ENCODE measurements at places on chromosomes 11 and 22.

DNA sequence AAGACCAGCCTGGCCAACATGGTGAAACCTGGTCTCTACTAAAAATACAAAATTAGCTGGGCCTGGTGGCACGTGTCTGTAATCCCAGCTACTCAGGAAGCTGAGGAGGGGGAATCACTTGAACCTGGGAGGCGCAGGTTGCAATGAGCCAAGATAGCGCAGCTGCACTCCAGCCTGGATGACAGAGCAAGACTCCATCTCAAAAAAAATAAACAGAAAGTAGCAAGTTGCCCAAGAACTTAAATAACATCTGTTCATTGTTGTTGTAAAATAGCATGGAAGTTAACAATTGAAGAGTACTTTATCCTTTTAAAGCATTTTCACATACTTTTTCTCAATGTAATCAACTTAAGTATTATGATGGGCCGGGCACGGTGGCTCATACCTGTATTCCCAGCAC is 5.7 kb downstream of the AMBRA1 start:
- no peak for DNase-seq

DNA sequence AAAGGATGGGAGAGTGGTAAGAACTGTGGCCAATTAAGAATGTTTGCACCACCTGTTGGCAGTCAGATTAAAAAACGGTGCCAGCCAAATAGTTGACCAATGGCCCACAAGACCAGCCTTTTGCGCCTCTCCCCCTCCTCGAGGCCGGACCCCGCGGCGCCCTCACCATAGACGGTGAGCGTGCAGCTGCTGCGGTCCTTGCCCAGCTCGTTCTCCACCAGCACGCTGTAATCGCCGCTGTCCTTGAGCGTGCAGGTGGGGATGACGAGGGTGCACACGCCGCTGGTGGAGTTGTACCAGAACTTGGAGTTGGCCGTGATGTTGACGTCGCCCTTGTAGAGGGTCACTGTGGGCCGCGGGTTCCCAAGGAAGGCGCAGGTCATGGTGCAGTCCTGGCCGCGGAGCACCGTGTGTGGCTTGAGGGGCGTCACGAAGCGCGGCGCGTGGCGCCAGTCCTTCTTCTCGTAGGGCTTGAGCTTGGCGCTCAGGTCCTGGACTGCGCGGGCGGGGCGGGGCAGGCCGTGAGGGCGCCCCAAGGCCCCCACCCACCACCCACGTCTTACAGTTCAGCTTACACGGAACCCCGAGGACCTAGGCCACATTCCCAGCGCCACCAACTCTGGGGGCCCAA is 7.2 kb downstream of the TMEM86A start:
- DNase-seq, result no peak

DNA sequence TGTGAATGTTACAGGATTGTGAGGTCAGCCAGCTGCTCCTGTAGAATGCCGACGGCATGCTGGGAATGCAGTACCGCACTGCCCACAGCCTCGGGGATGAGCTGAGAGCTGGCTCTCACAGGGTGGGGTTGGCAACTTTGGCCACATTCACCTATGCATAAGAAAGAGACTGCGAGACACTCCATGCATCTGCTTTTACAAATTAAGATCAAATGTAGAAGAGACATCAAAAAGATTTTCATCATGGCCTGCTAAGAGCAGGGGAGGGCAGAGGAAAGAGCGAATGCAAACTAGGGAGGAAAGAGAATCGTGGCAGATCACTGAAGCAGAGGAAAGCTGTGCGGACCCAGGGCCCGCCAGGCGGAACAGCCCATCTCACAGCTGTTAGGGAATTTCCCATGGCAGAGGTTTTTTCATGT is 49.8 kb upstream of the SPATA19 start:
- peak; percentile 33 for DNase-seq

DNA sequence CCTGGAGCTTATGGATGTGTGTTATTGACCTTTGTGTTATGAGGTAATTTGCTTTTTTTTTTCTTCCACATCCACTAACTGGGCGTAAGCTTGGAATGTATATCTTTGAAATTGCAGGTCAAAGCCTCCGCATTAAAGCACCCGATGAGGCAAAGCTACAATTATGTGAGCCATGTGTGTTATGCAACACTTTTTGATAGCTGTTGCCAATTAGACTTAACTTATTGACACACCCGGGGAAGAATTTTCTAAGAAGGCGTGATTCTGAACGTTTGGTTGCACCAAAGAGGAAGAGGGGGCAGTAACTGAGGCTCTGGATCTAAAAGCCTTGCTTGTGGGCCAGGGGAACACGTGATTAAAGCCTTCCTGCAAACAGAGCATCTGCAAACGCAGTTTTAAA is 610 bp upstream of the TEX12 start:
- no peak for DNase-seq

- no peak for DNase-seq
Observed at GRCh38 chr11:93694109-93694508, 32.6 kb downstream of the CEP295 start.

GRCh38 chr11:36311926-36312595 is 16.0 kb downstream of the PRR5L start:
- DNase-seq, result no peak

GRCh38 chr22:23072911-23073491 is 2.7 kb downstream of the GNAZ start:
- no peak for DNase-seq

DNA sequence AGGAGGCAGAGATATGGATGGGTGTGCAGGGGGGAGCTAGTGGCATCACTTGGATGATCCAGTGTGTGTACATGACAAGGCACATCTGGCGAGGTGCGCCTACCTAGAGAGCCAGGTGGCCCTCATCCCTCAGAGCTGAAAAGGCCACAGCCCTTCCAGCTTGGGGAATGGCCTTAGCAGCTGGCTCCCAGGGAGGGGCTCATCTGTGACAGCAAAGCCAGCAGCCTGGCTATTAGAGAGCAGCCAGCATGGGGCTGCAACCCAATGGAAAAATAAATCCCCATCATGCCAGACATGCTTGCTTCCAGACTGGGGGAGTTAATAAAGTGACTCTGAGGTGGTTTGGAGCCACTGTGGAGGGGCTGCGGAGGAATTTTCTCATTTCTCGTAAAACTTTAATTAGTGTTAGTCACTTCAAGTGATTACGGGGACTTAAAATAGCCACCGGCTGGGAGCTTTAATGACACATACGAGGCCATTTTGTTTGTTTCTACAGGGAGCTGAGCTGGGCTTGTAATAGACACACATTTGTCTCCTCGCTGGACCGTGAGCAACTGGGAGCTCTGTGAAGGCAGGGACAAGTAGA is 111.2 kb upstream of the ALX4 start:
- DNase-seq, result no peak

DNA sequence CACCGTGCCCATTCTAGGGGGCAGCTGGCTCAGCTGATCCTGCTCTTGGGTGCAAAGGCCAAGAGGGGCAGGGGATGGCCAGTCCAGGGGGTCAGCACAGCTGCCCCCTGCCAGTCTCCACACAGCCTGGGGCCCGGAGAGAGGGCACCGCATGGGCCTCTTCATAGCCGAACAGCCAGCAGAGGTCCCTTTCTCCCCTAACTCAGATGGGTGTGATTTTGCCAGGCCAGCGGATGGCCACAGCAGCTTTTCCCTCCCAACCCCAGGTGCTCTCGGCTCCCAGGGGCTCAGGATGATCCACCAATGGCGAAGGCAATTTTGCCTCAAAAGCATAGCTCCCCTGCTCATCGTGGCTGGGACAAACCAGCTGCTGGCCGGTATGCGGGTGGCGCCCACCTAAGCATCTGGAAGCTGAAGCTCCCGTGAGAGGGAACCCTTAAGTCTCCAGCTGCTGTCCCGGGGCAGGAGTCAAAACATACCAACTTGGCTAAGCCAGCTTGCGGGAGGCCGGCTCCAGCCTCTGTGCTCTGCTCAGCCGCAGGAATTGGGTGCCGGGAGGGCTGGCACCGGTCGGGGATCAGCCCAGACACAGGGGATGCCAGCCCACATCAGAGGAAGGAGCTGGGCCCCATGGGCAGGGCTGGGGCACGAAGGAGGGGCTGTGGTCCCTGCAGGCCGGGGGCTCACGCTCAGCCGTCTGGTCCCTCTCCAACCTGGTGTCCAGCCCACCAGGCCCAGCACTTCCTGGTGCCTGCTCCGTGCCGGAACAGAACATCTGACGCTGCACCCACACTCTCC is 30.5 kb upstream of the GNB1L start:
- no peak for DNase-seq

All from GM20000 (cell line).